Mesenteric fat pad (tissue), 1 donor: ENCODE measurements at places on chromosomes 7 and 10.
A peak's percentile ranks its signal among the peaks of the same experiment; 100 is the strongest.

- DNase-seq = no peak
Measured at GRCh38 chr7:50037086-50037485, 56.0 kb downstream of the ZPBP start.

- DNase-seq = no peak
Measured at GRCh38 chr10:104028146-104028545, 57.5 kb downstream of the COL17A1 start.

- no peak for DNase-seq
Measured at GRCh38 chr10:63672491-63672890, 151.3 kb downstream of the REEP3 start.

GRCh38 chr10:78475437-78475836 is 441.8 kb downstream of the RPS24 start:
- peak; percentile 35 for DNase-seq

DNA sequence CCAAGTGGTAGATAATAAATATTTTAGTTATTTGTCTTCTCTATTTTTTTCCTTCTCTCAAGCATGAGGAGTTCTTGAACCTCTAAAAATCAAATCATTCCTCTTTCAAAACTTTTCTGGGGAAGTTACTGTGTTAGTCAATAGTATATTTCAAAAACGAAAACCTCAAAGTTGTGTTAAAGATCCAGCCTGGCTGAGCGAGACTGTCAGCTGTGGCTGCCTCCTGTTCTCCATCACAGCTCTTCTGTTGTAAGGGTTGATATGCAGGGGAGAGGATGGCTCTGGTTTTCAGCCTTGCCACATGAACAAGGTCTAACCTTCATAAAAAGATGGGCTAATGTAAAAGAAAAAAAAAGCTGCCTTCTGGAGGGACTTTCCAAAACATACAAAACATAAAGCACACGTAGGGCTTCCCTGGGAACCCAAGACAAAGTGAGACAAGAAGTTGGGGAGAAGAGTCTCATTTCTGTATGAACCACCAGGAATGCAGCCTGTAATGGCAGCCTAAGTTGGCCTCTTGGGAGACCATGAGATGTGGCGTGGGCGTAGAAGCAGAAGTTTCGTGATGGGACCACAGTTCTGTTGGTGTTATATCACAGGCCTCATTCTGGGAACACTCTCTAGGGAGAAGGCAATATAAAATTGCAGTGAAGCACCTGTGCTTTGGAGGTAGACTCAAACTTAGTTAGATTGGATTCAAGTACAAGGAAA is 77.9 kb upstream of the FHIP2A start:
- DNase-seq = no peak
